ENCODE measurements at places on chromosomes 5 and 9.

DNA sequence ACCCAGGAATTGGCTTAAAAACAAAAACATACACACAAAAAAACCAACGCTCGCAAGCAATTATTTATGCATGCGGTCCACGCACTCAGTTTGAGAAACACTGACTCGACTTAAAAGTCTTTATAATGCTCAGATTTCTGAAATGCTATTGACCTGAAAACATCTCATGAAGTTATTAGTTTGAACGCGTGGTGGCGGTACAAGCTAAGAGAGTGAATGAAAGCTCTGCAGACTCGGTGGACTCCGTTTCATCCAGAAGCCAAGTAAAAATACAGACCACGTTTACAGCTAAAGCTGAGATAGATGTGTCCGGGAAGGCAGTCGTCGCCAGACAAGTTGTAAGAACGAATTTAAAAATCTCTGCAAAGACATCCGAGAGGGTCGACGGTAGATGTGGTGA is at the start of gene PCDHB6:
Gene PCDHB6 (plus strand): TSS at position 246 of the 400 bp plus-strand sequence. CDS start 201 bp downstream, outside the sequence.
- DNase-seq, result no peak

- no peak for DNase-seq
These were observed 22.5 kb downstream of the SLC31A2 start for GRCh38 chr9:113173341-113173740.

DNA sequence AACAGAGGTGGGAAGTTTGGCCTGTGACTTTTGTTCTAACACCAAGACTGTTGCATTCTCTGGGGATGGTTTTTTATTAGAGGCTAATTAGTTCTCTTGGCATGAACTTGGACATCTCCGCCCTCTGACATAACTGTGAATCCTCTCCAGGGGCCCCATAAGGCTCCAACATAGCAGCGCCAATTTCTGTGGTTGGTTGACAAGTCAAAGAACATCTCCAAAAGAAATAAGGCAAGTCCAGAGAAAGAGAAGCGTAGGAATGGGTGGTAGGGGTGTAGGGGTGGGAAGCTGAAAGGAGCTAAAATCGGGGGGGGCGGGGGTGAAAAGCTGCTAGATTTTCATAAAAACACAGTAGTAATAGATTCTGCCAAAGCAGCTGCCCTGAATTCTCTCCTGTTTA is 81.0 kb upstream of the DAB2 start:
- no peak for DNase-seq

- no peak for DNase-seq
These were observed 154.2 kb upstream of the DAB2 start for GRCh38 chr5:39578887-39579497.

DNA sequence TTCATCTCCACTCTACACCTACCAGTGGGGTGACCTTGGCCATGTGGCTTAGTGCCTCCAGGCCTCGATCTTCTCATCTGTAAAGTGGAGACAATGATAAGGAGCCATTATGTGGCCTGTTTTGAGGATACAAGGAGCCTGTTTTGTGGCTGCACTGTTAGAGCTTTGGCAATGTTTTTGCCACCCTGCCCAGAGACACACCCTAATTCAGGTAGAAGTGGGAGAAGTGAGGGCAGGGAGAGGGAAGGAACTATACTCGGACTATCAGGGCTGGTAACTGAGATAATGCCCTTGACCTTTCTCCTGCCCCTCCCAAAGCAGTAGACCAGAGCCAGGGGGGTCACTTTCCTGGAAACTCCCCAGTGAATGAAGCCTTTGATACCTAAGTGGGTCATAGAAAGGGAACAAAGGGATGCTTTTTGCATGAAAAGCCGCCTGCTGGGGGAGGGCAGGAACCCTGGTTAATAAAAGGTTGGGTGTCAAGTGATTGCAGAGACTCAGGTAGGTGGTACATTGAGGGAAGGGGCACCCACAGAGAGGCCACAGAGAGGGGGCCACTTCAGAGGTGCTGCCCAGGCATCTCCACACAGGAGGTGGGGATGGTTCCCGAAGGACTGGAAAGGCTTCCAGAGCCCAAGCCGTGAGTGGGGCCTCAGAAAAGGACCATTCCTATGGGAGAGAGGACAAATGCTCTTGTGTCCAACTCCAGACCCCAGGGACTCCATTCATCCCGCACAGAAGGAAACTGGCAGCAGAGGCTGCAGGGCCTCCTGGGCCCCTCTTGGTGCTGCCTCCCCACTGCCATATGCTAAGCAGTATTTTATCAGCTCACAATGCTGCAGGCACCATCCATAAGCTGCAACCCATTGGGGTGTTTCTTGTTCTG is 42.3 kb upstream of the VDAC1 start:
- no peak for DNase-seq

- DNase-seq, result no peak
These were observed 505.5 kb downstream of the CTNND2 start for GRCh38 chr5:11398728-11399127.

DNA sequence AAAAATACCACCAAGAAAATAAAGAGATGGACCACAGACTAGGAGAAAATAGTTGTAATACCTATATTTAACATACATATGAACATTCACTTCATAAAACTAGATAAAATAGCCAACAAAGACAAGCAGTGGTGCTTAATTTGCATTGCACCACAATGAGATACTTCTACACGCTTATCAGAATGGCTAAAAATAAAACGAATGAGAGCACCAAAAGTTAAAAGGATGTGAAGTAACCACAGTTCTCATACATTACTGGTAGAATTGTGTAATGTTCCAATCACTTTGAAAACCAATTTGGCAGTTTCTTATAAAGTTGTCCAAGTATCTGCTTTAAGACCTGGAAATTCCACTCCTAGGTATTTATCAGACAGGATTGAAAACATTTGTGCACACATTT is 198.9 kb upstream of the SGCD start:
- no peak for DNase-seq

GRCh38 chr5:14064841-14065240 is 78.3 kb upstream of the TRIO start:
- no peak for DNase-seq

GRCh38 chr9:4111233-4112008 is 188.4 kb downstream of the GLIS3 start:
- no peak for DNase-seq

DNA sequence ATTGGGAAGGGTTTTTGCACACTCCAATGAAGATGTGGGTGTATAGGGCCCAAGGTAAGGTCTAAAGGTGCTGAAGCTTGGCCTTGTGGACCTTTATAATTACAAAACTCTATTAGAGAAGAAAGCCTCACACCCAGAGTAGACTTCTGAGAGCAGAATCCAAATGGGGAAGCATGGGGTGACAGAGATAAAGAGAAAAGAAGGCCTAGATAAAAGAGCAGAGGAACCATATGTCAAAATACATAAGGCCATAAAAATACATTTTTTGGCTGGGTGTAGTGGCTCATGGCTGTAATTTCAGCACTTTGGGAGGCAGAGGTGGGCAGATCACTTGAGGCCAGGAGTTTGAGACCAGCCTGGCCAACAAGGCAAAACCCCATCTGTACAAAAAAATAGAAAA is 27.4 kb upstream of the TCERG1 start:
- no peak for DNase-seq

DNA sequence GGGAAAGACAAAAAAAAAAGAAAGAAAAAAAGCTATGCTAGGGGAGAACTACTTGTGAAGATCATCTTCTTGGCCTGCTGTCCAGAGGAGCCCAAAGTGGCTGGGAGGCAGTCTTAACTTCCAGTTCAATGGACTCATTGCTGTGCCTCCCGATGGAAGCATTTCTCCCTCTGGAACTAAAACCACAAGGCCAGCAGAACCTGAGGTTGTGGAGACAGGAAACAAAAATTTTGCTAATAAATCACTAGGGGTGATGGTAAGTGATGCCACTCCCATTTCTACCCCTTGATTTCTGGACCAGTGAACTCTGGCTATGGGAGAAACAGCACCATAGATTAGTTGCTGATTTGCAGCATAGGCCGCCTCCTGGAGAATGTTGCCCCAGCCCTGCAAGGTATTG is 123.4 kb upstream of the NFIL3 start:
- DNase-seq, result no peak

DNA sequence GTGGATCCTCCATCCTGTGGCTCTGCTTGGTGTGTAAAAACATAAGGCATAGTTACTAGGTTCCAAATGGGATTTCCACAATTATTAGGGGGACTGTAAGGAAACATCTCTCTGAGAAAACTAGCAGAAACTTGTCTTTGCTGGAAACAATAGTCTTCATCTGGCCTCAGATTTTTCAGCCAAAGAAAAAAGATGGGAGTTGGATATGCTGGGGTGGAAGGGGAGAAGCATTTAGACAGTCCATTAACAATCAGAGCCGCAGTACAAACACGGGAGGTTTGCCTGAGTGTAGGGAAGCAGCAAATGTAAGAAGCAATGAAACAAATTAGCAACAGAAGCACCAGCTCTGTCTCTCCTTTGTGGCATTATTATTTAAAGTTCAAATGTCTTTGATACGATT is 402.7 kb upstream of the ZNF608 start:
- no peak for DNase-seq

- no peak for DNase-seq
These were observed 56.4 kb downstream of the MYO10 start for GRCh38 chr5:16879650-16880049.

GRCh38 chr5:138243794-138244193 is 30.6 kb downstream of the GFRA3 start:
- no peak for DNase-seq

GRCh38 chr9:107627781-107628180 is 138.2 kb upstream of the KLF4 start:
- DNase-seq, result no peak

- no peak for DNase-seq
These were observed 37.0 kb upstream of the VDAC1 start for GRCh38 chr5:134041570-134042411.

DNA sequence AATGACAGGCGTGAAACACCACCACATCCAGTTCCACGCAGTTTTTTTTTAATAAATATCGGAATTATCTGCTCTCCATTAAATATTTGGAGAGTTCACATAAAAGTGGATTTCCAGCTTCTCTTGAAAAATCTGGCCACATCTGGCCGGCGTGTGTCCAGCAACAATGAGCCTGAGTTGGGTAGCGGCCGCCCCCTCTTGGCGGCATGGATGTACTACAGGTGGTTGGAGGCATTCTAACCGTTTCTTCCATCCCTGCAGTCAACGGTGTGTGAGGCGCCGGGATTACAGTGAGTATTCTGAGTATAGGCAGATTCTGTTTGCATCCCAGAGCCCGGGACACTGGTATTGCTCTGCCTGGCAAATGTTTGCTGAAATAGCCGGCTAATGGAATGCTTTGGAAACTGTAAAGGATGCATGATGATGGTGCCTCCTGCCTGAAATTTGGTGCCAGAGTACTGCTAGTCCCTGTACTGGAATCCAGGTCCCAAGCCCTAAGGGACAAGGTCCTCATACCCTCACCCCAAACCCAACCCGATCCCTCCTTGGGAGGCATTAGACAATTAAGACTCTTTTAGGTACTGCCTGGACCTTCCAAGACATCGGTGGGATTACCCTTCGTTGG is 13.6 kb upstream of the GM2A start:
- no peak for DNase-seq

DNA sequence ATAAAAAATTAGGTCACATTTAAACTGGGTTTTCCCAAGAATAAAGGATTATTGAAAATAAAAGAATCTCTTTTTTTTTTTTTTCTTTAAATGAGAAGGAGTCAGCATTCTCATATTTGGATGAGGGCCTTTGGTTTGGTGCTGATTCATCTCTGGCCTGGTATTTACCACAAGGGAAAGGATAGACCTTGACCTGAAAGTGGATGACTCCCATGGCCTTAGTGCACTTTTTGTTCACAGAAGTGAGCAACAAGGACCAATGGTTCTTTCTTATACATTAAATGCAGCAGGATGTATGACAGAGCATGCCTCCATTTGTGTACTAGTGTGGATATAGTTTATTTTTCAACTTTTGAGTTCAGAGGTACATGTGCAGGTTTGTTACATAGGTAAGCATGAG is 6.9 kb downstream of the YTHDC2 start:
- no peak for DNase-seq

DNA sequence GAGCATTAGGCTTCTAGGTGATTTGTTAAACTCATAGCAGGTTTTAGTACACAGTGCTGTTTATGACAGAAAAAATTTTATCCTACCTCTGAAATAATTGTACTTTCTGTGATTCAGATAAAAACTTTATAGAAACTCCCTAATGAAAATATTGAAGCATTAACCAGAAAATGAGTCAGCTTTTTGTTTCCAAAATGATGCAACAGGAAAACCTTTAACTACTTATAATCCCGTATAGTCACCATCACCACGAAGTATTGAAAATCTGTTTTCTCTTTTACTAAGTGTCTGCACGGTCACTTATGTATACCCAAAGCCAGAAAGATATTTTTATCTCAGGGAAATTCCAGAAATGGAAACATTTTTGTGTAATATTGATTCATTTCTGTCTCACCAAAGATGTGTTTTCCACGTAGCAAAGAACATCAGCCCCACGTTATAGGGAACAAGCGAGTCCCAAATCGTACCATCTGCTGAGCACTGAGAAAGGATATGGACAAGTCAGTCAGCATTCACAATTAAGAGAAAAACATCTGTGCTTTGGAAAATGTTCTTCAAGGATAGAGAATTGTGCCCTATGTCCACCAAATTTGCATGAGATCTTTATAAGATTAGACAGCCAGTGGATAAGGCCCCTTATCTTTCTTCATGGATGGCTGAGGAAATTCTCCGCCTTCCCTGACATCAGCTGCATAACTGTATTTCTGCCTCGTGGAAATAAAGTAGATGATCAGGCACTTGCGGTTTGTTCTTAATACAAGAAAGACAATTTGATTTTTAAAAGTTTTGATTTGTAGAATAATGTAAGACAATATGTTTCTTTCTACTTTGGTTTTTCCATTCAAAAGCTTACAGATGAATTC is 41.9 kb downstream of the TNFAIP8 start:
- DNase-seq, result no peak

DNA sequence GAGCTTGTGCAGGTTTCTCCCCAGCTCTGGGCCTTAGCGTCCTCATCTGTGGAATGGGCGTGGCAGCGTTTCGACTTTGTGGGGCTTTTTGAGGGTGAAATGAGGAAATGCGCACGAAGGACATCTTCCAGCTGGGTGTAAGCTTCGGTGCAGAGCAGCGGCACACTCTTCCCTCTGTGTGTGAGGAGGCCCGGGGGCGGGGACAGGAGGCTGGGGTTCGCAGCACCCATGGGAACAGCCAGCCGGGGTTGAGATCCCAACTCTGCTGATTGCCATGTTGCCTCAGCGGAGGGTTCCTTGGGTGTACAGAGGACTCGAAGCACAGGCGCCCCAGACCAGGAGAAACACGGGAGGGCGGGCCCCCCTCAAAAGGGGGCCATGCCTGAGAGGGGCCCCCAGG is 265.6 kb downstream of the NSG2 start:
- DNase-seq, result no peak

DNA sequence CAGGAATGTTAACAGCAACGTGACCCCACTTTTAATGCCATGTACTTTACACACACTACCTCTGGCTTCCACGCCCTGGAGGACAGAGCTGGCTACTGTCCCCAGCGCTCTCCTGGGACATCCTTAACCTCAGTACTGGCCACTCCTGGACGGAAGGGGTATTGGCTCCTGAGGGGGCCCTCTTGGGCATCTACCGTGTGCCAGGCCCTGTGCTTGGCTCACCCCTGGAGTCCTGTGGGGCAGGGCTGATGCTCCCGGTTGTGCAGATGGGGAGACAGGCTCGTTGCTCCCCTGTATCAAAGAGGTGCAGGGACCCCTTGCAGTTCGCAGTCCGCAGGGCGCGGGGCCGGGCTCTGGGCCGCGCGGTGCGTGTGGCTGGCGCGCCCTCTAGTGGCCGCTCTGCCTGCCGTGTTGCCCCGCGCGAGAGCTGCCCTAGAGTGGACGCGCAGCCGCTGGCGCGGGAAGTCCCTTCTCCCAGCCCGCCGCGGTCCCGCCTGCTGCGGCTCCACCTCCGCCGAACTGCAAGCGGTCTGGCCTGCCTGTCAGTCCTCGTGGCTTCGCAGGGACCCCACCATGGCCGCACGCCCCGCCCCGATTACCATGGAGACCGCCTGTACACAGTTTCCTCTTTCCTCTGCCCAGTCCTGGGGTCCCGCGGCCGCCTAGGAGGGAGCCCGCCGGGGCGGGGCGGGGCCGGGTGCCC is at the start of gene WDR38:
Gene WDR38 (plus strand): TSS at position 632 of the 703 bp plus-strand sequence. CDS start 72 bp downstream, outside the sequence.
- DNase-seq, result peak; percentile 69

Measured in stimulated activated CD8-positive, alpha-beta memory T cell treated with anti-CD3 and anti-CD28 coated beads, Interleukin-15, amount 100 ng/mL, for 4 hours (primary cell).